ENCODE measurements at places on chromosomes 5 and 9.
A peak's percentile ranks its signal among the peaks of the same experiment; 100 is the strongest.

GRCh38 chr9:122367065-122367464 lies 3.8 kb upstream of the PTGS1 start:
- DNase-seq = no peak

- DNase-seq = peak; percentile 94
Measured at GRCh38 chr5:134436523-134437339, 25.1 kb upstream of the CDKN2AIPNL start.

GRCh38 chr5:80246995-80247729 lies 8.7 kb downstream of the SERINC5 start:
- no peak for DNase-seq

- DNase-seq = no peak
Measured at GRCh38 chr9:79604149-79604548, 32.4 kb downstream of the TLE4 start.

GRCh38 chr5:157295247-157295646 lies 29.3 kb downstream of the CYFIP2 start:
- DNase-seq = peak; percentile 49

DNA sequence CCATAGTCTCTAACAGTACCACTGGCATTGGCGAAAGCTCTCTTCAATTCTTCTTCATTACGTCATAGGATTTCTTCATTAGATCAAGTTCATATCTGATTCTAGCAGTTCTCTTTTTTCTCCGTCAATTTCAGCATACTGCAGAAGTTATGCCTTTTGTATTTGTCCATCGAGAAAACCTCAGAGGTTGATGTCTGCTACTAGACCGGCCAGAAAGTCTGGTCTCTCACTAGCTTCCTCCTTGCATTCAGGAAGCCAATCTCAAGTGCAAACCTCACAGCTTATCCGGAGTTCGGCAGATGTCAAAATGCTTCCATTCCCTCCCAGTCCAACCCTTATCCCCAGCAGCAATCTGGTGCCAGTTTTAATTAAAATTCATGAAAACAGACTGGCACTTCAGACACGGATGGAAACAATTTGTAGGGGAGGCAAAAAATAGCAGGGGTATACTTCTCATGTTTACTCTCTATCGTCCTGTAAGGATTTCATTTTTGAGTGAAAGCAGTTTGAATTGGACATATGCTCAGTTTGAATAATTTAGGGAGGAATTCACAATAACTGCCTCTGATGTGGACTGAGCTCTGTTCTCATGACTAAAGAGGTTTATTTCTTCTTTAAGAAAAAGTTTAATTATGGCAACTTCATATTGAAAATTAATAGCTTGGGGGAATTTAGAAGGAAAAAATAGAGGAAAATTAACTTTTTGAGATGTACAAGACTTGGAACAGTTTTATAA lies 56.4 kb upstream of the TMC1 start:
- no peak for DNase-seq

DNA sequence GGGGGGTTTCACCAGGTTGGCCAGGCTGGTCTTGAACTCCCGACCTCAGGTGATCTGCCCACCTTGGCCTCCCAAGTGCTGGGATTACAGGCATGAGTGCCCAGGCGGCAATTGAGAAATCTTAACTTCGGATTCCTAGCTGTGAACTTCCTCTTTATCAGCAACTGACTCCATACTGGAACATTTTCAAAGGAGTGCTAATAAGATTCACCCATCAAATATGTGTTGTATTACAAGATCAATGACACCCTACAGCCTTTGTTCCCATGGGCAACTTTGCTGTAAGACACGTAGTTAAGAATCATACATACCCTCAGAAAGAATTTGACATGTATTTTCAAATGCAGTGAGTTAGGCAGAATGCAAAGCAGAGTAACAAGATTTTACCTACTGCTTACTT lies 23.1 kb upstream of the ACOT12 start:
- DNase-seq = no peak

GRCh38 chr9:120934281-120934680 lies 7.7 kb upstream of the TRAF1 start:
- no peak for DNase-seq

DNA sequence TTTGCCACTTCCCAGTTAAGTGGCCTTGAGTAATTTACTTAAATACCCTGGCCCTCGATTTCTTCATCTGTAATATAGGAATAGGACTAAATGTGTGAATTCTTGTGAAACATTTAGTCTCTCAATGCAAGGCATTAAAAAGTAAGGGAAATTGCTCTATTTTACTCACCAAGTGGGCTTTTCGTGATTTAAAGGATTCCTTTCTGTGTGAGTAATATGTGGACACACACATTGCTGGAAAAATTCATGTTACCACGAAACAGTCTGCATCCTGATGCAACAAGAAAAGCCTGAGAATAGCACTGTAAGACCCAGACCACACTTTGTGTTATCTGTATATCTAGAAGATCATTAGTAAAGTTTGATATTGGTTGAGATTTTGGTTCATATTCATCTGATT lies 1243.0 kb upstream of the CDH9 start:
- no peak for DNase-seq

DNA sequence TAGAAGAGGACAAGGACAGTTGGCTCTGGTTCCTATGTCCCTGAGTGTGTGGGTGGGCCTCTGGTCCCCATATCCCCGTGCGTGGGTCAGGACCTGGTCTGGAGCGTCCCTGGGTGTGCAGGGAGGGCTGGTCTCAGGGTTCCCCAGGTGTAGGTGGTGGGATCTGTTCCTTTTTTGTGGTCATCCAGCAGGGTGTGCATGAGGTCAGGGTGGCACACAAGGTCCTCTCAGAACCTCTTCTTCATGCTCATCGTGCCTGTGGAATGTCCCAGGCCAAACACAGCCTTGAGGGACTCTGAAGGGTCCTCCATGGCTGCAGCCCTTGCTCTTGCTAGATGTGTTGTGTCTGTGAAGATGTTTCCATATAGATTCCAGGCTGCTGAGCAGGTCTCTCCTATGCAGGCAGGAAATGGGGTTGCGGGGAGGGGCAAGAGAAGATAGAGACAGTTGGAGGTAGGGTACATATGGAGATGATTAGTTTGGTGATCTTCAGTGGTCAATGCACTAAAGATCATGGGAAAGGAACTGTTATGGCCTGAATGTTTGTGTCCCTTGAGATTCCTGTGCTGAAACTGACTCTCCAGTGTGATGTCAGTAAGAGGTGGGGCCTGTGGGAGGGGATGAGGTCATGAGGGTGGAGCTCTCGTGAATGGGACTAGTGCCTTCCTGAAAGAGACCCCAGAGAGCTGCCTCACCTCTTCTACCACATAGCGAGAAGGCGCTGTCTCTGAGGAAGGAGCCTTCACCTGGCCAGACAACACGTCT lies 53.1 kb downstream of the NXNL2 start:
- no peak for DNase-seq

DNA sequence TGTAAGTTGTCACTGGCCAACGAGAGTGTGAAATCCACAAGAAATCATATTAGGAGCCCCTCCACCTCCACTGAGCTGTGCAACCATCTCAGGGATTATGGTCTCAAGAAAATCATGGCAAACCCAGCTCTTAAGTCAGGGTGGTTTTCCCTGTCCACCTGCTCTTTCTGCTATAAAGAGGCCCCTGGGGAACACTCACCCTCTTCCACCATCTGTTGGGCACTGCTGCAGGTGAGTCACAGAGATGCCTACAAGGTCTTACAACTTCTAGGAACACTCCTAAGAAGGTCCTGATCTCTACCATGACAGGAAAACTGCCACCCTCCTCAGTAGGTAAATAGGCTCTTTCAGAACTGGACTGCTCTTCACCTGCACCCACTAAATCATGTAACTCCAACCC lies 61.8 kb downstream of the DRD1 start:
- no peak for DNase-seq

- DNase-seq = no peak
Measured at GRCh38 chr5:127170918-127171600, 97.8 kb upstream of the C5orf63 start.

- no peak for DNase-seq
Measured at GRCh38 chr5:88813805-88814575, 69.0 kb downstream of the MEF2C start.

- DNase-seq = no peak
Measured at GRCh38 chr5:181043285-181044092, 3.4 kb downstream of the BTNL9 start.
